ENCODE measurements at places on chromosomes 7 and 10.

- DNase-seq = no peak
Observed at GRCh38 chr7:135853499-135853898, 104.9 kb upstream of the FAM180A start.

DNA sequence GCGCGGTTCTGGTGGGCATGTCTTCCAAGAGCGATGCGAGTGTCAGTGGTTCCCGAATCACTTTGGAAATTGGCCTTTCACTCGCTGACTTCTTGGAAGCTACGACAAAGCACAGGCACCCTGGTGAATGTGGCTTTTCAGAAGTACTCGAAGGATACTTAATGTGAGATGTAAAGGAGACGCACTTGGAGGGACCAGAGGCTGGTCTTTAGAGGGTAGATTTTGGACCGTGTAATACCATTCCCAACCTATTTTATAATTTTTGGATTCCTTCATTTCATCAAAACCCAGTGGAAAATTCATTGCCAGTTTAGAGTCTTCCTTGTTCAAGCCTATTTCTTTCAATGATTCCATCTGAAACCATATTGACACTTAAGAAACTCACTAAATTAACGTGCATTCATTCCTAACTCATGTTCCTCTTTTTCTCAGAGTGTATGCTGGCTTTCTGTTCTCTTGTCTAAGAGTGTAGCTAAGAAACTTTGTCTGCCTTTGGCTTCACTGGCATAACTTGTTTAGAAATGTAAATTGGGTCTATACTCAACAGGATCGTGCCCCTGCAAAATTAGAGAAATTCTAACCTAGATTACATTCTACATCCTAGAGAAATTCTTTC, 645 bp upstream of the COPG2 start:
- DNase-seq = no peak

DNA sequence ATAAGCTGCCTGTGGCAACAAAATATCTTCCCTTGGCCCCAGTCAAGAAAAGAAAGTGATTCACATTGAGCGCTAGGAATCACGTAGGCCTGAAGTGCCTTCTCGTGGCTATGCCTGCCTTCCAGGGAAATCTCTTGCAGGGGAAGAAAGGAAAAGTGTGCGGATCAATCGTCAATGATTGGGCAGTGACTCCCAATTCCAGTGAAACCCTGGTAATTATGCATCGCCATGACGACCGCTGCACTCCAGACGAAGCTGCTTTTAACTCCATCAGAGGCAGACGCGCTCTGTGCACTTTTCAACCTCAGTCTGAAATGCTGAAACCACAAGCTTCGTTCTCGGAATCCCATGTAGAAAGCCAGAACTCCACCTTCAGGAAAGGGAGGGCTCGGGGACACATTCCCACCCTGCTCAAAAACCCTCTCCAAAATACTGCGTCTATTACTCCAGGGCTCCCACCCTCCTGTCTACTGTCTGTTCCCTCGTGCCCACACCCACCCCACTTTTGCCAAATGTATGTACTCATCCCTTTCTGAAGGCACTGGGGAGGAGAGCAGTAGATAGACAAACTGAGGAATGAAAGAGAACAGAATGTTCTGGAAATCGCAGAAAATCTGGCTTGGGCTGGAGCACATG, 24.2 kb upstream of the PRKAG2 start:
- peak; percentile 30 for DNase-seq

DNA sequence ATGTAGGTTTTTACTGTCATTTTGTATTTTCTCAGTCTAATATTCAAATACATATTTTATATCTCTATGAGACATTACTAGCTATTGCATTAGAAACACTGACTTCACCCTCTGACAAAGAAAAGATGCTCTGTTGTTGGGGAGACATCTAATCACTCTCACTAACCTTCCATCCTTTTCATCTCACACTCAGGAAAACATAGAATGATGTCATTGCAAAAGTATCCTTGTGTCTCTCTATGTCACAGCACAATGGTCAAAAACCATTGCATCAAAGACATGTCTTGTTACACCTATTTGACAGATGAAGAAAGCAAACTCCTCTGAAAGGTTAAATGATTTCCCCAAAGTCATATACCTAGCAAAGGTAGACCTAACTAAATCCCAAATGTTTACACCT, 231.3 kb upstream of the PTN start:
- no peak for DNase-seq

GRCh38 chr10:117096599-117097201, 41.4 kb downstream of the VAX1 start:
- DNase-seq = no peak

GRCh38 chr7:134480202-134480601, 21.3 kb upstream of the AKR1B1 start:
- DNase-seq = no peak

DNA sequence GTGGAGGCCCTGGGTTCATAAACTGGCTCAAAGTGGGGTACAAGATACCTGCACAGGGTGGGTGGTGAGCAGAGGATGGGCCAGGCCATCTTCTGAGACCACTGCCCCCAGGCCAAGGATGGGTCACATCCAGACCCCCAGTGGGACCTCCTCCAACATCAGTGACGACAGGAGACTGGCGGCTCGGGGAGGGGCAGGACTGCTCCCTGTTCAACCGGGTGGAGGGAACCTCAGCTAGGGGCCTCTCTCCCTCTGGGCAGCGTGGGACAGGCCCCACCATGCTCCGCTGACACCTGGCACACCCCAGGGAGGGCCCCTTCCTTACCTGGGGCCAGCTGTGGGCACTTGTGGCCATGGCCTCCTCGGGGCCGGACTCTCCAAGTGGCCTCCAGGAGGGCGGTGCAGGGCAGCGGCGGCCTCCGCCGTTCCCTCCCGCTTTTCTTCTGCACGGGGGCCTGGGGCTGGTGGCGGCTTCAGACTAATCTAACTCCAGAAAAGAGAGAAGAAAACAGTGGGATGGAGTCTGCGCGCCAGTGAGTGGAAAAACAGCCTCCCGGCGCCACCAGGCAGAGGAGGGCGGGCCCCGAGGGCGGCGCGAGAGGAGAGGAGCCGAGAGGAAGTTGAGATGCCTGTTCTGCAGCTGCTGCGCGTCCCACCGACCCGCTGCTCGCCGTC, at the start of gene CALHM2:
Gene CALHM2, minus strand, starts transcription at position 540 of the 675 bp plus-strand sequence. CDS start 2,429 bp downstream, outside the sequence.
- peak; percentile 85 for DNase-seq

DNA sequence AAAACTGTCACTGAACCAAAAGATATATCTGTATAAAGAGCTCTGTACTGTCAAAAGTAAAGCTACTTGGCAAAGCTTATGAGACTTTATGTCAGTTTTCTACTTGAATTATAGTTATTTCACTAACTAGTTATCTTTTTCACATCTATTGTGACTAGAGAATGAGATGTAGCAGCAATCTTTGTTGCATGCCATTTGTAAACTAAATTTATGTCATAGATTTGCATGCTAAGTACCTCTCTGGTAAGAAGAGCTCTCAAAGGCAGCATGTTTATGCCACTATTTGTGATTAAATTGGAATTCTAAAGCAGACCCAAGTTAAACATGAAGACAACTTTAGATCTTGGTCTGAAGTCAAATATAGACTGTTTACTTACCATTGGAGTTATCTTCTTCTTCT, 300.6 kb downstream of the CNTNAP2 start:
- DNase-seq = no peak

DNA sequence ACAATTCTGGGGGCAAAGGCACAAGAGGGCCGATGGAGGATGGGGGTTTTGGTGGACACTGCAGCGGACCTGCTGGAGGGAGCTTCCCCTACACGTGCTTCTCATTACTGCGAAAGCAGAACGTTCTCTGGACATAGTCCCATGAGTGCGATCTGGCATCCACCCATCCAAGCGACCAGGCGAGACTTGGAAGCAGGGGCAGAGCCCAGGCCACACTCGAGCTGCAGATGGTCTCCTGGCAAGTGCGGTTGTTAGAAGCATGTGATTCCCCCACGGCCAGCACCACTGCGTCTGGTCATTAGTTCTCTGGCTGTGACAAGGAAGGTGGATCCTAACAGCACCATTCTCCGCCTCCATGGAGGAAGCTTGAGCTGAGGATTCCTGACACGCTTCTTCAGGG, 118.4 kb upstream of the TCERG1L start:
- DNase-seq = peak; percentile 26

DNA sequence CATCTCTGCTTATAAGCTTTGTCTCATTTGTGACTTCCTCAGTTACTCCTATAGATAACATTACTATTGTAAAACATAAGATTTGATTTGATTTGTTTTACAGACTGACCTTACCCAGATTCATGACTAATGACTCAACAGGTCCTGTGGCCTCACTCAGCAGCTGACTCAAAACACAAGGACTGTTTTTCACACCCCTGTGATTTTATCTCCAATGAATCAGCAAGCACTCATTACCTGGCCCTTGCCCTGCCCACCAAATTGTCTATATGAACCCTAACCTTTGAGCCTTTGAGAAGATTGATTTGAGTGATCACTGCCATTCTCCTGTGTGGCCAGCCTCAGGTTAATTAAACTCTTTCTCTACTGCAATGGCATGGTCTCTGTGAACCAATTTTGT, 1064.6 kb upstream of the LRRTM3 start:
- no peak for DNase-seq

DNA sequence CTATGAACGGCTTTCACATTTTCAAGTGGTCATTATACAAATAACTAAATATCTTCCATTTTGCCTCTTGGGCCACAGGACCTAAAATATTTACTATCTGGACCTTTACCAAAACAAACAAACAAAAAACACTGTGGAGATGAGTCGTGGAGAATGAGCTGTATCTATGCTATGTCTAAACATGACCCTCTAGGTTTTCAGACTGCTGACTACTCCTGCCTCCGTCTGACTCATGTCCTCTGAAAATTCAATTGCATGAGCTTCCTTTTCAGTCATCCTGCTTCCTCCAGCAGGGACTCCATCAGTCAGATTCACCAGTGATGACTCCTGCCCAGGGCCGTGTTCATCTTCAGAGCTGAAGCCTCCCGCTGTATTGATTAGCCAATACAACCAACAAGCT, 96.8 kb downstream of the COL28A1 start:
- DNase-seq = no peak

- no peak for DNase-seq
Observed at GRCh38 chr7:99465421-99465768, 572 bp downstream of the ATP5MF start.

DNA sequence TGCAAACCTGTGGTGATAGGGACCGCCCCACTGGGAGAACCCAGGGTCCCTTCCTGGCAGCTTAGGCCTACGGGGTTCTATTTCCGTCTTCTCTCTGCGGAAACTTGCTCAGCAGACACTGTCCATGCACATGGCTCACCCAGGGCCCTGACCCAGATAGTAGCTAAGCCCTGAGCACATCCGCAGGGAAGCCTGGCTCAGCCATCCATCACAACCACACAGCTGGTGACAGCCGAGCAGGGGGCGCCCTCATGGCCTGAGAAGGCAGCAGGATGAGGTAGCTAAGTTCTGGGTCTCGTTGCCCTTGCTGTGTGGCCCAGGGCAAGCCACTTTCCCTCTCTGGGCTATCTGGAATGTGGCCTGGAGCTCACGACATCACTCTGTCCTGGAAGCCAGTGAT, 23.3 kb downstream of the NPTX2 start:
- DNase-seq = no peak

DNA sequence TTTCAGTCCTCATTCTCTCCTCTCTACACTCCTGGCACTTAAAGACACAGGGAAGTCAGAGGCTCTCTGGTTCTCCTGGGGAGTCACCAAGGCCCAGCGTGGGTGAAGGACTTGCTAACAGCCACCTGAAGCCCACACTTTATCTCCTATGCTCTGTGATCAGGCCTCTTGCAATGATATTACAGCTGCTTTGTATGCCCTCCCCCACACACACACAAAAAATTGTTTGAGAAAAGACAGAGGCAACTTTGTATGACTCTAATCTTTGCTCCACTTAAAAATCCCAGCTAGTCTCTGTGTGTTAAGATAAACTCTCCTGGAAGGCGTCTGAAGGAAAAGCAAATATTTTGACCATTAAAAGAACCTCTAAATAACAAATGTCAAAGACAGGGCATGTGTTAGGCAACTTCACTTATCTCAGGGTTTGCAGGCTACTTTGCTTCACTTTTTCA, 507.2 kb downstream of the TNS3 start:
- no peak for DNase-seq

DNA sequence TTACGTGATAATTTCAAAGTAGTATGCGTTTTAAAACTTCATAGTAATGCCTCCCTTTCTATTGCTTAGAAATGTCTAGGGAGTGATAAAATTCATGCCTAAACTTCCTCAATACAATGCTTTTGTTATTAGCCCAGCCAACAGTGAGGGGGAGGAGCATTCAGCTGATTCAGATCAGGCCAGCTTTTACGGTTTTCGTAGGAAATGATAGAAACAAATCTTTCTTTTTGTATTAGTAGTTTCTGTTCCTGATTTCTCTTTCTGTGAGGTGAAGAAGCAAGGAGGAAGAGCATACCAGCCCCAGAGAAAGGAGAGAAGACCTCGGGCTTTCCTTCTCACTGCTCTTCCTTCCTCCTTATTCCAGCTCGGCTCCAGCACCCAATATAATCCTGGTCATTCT, 35.2 kb upstream of the ITPRID1 start:
- DNase-seq = peak; percentile 27

GRCh38 chr7:146503844-146504243, 387.2 kb downstream of the CNTNAP2 start:
- DNase-seq = no peak

DNA sequence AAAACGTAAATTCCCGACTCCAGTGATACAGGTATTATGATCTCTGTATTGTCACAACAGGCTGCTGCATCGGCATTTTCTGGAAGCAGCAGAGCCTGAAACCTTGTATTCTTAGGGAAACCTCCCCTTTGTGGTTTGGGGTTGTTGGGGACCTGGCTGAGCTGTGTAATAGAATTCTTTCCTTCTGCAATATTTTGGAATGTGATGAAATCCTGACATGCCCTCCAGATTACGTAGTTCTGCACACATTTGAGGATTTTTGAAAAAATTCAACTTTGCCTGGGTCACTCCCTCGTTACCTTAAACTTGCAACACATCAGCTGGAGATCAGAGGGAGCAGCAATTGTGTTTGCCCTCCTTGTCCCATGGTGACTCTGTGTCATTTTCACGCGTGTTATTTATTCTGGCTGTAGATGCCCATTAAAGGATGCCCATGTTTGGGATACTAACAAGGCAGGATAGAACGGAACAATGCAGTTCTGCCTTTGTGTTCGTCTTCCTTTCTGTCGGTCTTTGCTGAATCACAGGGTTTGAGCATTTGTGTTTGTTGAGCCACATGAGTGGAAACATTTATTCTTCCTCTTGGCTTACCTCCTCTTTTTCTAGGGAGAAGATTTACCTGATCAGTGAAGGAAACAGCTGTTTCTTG, 181.7 kb downstream of the TCF7L2 start:
- peak; percentile 61 for DNase-seq

All from hindlimb muscle (tissue), 1 donor.